ENCODE measurements at places on chromosomes 6 and 20.

GRCh38 chr6:29723666-29724588 lies 693 bp downstream of the HLA-F start:
- no peak for DNase-seq

DNA sequence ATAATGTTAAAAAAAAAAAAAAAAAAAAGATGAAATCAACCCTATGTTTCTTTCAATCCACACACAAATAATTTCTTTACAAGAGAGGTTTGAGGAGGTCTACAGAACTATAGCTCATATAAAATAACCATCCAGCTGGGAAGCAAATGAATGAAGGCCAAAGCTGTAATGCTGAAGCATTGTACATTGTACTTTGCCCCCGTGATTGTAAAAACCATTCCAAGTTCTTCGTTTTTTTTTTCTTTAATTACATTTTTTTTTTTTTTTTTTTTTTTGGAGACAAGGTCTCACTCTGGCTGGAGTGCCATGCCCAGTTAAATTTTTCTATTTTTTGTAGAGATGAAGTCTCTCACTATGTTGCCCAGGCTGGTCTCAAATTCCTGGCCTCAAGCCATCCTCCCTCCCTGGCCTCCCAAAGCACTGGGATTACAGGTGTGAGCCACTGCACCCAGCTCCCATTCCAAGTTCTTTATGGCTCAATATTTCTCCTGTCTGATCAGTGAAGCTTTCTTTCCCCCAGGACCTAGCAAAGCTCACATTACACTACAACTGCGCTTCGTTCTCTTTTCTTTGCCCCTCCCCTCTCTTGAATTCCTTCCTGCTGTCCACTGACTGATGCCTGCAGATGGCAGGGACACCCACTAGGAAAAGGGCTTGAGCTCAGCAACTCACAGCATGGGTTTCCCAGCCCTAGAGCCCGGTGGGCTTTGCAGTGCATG lies 53.0 kb upstream of the NOP56 start:
- DNase-seq, result no peak

- no peak for DNase-seq
Observed at GRCh38 chr20:37360391-37361115, 14.6 kb downstream of the SRC start.

DNA sequence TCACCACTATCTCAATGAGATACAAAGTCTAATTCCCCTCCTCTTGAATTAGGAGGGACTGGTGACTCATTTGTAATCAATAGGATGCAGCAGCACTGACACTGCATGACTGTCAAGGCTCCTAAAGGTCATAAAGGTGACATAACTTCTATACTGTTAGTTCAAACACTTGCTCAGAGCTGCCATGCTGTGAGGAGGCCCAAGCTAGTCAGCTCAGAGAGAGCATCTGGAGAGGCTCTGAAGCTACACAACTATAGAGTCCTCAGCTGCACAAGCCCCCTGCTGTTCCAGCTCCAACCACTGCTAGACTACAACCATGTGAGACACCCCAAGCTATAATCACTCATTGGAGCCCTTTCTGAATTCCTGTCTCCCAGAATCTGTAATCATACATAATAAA lies 17.0 kb upstream of the HEY2 start:
- no peak for DNase-seq

- no peak for DNase-seq
Observed at GRCh38 chr6:139402876-139403386, 28.5 kb upstream of the CITED2 start.

DNA sequence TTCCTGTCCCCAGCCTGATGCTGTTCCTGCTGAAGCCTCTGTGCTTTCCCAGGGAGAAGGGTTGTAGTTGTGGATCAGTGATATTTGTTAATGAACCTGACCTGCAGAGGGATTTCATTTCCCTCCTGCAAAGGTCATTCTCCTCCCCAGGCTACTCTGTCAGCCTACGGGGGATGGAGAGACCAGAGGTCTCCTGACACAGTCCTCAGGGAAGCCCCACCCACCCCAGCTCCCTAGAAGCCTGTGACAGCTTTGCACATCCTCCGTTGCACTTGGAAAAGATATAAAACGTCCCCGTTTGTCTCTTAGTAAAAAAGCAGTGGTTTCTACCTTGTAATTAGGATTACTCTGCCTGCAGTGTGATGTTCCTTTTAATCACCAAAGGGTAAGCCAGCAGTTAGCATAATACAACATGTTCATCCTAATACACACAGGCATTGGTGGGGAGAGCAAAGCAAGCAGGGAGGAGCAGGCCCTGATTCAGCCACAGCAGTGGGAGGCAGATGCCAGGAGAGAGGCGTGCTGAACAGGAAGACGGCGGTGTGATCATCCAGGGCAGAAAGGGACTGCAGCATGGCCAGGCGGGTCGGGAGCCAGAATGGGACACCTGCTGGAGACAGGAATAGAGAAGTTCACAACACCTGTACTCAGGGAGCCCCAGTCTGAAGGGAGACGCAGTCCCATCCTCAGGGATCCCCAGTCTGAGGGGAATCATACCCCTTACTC lies 293.5 kb downstream of the LRFN2 start:
- no peak for DNase-seq

GRCh38 chr20:51800872-51801121 lies 1.5 kb downstream of the SALL4 start:
- no peak for DNase-seq

DNA sequence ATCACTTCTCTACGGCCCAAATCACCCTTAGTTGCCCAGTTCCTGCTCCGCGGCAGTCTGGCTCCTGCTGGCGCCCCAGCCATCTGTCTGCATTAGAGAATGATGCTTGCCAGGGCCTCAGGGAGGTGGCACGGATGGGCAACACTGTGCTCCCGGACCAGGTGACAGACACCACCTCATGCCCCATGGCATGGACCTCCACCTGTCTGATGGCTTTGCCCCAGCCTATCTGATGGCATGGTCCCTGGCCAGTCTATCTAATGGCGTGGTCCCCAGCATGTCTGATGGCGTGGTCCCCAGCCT lies 18.8 kb upstream of the MRGBP start:
- no peak for DNase-seq

- DNase-seq, result no peak
Observed at GRCh38 chr6:167669870-167670802, 156.6 kb upstream of the AFDN start.

DNA sequence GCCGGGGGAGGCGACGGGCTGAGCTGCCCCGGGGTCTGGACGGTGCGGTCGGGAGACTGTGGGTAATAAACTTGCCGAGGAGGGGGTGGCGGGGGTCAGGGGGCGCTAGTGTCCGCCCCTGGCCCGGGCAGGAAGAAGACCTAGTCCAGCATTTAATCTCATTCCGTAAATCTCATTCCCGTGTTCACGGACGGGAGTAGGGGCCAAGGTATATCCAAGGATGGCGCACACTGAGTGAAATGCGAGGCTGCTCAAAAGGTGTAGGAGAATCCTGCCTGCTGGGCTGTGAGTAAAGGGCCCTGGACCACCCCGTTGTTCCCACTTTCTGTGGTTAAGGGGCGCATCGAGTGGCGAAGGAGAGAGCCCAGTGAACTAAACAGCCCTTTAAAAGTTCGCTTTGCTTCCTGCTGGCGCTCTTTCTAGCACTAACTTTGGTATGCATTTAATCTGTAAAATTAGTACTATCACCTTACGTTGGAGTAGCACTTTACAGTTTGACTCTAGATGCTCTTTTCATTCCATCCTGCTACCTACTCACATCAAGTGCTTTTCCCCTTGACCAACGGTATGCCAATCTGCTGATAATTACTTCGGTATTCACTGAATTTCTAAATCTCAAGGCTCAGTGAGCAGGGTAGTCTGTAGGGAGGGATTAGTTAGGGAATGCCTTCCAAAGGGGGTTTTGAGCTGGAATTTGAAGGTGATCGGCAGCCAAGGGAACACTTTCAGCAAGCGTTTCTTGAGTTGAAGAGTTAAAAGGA lies 730 bp downstream of the PARD6B start:
- no peak for DNase-seq

- DNase-seq, result no peak
Observed at GRCh38 chr6:41406728-41407489, 71.5 kb downstream of the NCR2 start.

DNA sequence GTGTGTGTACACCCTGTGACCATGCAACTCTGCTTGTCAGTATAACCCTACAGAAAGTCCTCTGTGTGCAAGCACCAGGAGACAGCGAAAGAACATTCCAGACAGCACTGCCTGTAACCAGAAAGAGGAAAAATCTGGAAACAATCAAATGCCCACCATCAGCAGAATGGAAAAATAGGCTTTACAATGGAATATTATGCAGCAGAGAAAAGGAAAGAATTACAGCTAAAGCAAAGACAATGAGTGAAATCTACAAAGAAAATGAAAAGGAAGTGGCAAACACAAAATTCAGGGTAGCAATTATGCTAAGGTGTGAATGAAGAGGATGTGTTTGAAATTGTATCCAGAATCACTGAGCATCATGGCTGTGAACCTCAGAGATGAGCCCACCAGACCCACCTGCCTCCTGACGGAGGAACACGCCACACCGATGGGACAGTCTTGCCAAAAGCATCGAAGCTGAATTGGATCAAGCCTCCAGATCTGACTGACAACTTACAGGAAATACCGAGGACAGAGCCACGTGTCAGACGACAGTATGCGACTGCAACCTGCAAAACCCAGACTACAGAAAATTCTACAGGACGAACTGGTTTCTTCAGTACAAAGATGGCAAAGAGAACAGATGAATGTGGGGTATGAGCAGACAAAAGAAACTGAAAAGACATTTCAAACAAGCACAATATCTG lies 133.2 kb downstream of the NFATC2 start:
- no peak for DNase-seq

DNA sequence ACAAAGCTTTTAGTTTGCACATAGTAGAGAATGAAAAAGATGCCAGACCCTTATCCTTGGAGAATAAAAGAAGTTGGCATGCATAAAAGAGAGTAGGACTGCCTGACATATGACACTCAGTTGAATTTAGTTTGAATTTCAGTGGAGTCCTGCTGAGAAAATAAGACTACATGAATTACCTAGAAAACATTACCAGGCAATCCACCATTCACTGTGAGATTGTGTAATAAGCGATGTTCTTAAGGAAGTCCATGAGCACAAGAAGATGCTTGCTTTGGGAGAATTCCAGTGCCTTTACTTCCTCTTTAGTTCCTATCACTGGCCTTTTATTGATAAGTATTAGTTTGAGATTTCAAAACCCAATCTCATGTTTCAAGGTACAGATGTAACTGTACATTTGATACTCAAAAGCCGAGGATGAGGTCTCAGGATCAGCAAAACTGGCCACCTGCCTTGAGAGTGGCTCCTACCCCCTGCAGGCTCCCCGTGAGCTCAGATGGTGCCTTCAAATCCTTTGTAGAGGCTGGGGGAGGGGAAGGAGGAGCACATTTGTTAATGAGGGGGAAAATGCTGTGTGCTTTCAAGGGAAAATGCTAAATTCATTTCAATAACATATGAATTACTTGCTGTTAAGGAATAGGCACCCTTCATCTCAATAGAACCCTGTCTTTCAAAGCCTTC lies 11.2 kb upstream of the UNC93A start:
- no peak for DNase-seq

GRCh38 chr20:37921341-37921929 lies 18.5 kb downstream of the VSTM2L start:
- DNase-seq, result no peak

GRCh38 chr6:15299430-15300131 lies 53.7 kb downstream of the JARID2 start:
- no peak for DNase-seq

DNA sequence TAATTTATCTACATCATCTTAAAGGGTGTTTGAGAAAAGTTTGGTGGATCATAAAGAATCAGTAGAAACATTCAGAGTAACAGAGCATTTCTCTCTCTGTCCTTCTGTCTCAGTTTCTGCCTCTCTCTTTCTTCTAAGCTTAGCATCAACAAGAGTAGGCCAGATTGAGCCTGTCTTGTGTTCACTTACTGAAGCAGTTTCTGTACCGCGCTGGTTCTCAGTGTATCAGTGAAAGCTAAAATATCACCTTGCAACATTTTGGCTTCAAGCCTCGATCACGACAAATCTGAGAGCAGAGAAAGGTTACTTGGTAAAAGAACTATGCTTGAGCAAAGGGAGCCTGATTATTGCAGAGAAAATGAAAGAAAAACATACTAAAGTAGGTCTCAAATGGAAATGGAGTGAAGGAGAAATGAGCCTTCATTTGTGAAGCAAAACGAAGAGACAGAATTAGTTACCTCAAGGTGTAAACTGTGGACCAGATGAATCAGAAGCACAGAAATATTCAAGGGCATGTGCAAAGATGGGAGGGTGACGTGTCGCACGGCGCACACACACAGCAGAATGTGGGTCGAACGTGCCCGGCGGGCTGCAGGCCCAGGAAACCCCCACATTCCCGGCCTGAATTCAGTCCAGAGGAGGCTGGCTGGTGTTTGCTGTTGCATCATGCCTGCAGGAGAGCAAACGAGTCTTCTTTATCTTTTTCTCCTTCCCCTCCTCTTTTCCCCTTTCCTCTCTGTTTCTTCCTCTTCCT lies 509.3 kb downstream of the QKI start:
- no peak for DNase-seq

DNA sequence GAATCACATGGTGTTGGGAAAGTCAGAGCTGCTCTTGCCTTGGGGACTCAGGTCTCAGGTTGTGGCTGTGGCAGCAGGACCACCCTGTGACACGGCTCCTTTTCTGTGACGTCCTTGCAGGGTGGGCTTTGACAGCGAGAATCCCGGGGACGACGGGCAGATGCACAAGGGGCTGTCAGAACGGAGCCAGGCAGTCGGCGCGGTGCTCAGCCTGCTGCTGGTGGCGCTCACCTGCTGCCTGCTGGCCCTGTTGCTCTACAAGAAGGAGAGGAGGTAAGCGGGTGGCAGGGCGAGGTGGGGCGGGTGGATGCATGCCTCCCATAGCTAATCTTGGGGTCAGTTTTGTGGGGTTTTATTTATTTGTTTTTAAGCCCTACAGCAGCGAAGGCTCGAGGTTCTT lies 19.2 kb upstream of the SLC22A1 start:
- DNase-seq, result no peak

GRCh38 chr6:37502703-37503291 lies 3.1 kb upstream of the CCDC167 start:
- DNase-seq, result no peak

- no peak for DNase-seq
Observed at GRCh38 chr6:43859213-43859612, 89.2 kb downstream of the VEGFA start.

DNA sequence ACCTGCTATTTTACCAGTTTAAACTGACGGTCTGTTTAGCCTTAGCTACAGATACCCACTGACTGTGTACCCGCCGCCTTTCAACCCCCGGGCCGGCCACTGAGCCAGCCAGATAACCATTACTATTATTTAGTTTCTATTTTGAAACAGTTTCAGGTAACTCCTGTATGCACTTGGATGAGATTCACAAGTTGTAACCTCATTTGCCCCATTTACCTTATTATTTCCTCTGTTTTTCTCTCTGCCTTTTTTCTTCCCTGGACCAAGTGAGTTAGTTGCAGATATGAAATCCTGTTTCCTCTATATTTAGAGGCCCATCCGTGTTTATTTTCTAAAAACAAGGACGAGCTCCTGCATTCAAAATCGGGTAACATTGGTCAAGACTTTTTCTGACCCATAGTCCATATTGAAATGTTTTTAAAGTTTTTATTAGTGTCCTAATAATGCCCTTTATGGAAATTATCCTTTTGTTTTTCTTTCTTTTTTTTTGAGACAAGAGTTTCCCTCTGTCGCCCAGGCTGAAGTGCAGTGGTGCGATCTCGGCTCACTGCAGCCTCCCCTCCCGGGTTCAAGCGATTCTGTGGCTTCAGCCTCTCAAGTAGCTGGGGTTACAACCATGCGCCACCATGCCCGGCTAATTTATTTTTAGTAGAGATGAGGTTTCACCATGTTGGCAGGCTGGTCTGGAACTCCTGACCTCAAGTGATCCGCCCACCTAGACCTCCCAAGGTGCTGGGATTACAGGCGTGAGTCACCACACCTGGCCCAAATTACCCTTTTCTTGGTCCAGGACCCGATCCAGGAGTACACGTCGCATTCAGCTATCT lies 767 bp downstream of the AP5S1 start:
- no peak for DNase-seq

All from left renal pelvis (tissue), 4 donors.